Left kidney (tissue), 8 donors: ENCODE measurements at places on chromosomes 5 and 9. TPM values are rescaled to one million over a fixed set of nuclear protein-coding genes. Genes with fewer than 3 reads are reported as not detected.

DNA sequence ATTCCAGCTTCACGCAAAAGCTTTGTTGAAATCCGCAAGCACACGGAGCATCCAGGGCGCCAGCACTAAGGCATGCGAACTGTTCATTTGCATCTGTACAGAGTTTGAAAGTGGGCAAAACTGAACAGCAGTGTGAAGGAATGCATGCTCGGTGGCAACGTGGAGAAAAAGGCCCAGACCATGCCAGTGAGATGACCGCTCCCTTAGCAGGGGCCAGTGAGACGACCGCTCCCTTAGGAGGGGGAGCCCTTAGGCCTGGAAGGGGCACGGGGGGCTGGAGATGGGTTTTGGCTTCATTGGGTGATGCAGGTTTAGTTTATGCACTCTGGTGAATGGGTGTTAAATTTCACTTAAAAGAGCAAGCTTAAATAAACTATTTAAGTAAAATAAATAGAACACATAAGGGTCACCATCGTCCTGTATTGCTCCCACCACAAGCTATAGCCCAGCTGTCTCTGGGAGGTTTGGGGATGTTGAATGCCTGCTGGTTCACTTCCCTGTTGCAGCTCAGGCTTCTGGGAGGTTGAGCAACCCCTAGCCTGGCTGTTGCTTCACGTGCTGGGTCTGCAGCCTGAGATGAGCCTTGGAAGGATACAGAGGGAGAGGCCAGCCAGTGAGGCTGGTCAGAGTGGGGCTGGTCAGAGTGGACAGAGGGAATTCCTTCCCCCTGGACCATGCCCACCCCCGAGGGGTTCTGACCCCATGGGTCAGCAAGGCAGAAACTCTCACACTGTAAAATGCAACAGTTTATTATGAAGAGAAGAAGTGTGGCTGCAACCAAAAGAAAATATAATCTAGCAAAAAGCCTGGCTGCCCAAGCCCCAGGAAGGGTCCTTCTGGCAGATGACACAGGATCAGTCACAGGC is 4.6 kb upstream of the FCN1 start:
- DNase-seq = no peak

DNA sequence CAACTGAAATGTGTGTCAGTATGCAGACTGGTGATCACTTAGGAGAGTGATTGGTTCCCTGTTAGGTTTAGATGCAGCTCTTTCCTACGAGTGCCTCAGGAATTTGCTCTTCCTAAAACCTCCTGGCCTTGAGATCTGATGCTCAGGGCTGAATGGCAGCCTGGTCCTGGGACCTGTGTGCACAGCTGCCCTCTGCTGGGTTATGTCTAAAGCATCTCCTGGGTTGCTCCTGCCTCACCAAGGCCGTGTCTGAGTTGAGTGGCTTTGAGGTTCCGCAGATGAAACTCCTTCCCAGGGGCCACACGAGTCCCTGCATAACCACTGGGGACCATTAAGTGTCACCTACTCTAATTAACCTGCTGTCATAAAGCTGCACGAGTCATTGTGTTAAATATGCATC is 59.5 kb downstream of the MVB12B start:
- no peak for DNase-seq

DNA sequence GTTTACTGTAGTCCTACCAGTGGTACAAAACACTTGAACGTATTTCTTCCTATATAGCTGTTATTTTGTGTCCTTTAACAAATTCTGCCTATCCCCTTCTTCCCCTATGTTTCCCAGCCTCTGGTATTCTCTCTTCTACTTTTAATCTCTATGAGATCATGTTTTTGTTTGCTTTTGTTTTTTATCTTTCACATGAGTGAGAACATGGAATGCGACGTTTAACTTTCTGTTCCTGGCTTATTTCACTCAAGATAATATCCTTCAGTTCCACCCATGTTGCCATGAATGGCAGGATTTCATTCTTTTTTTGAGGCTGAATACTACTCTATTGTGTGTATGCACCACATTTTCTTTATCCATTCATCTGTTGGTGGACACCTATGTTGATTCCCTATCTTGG is 634.4 kb upstream of the WWC1 start:
- no peak for DNase-seq

GRCh38 chr9:108245901-108246300 is 609.9 kb downstream of the ACTL7B start:
- no peak for DNase-seq

- no peak for DNase-seq
Measured at GRCh38 chr5:34499001-34499734, 157.0 kb upstream of the RAI14 start.

- DNase-seq = no peak
Measured at GRCh38 chr5:177327539-177328522, 16.1 kb upstream of the MXD3 start.

DNA sequence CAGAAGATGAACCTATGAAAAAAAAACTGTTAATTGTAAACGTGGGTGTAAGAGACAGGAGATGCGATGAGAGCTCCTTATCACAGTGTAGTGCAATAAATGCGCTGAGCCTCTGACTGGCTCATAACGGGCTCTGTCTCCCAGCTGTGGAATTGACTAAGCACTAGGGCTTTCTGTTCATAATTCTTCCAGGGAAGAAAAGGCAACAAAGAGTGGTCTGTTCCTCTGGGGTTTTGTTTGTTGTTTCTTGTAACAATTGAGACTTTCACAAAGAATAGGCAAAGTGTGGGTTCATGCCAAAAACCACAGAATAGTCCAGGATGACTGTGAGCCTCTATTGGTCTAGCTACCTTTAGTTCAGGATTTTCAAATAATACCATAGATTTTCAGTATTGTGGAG is 39.4 kb downstream of the UBE2QL1 start:
- DNase-seq = no peak

DNA sequence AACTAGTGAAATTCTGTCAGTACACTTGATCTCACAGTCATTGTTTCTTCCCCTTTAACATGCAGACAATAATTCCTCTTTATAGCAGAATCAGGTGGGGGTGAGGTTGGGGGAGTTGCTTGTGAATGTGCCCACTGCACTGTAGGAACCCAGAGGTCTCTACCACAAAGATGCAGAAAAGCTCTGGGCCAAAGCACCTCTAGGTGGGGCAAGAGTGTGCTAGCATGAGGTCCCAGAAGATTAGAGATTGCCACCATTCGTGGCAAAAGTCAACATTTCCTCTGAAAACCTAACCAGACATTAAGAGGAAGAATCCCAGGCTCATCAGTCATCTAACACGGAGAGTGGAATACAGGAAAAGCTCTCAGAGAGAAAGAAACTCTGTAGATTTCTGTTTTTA is 74.5 kb downstream of the PTCD2 start:
- DNase-seq = no peak

- no peak for DNase-seq
Measured at GRCh38 chr9:35847792-35848572, 19.0 kb downstream of the TMEM8B start.

- no peak for DNase-seq
Measured at GRCh38 chr5:38576442-38576841, 20.0 kb upstream of the LIFR start.

The LHX2 gene
- 0.28 TPM for polyA plus RNA-seq

The SLC36A2 gene
- 21.0 TPM for polyA plus RNA-seq
